ENCODE measurements at places on chromosomes 5 and 9. TPM values are rescaled to one million over a fixed set of nuclear protein-coding genes. Genes with fewer than 3 reads are reported as not detected.

Gene JADE2
- polyA plus RNA-seq = 3.8 TPM

Gene BHMT2
- polyA plus RNA-seq = 3.1 TPM

Gene LOX
- polyA plus RNA-seq = 0.71 TPM

Gene AK8
- polyA plus RNA-seq = 0.58 TPM

Gene IL3
- polyA plus RNA-seq = not detected

Gene NR5A1
- polyA plus RNA-seq = not detected

Gene SLC9A3
- 4.4 TPM for polyA plus RNA-seq

Gene MSANTD3
- polyA plus RNA-seq = 8.5 TPM

Gene PCDHGA8
- polyA plus RNA-seq = 0.29 TPM

Gene ANAPC2
- 27.7 TPM for polyA plus RNA-seq

Gene UGT3A2
- polyA plus RNA-seq = not detected

Gene HSDL2
- 19.4 TPM for polyA plus RNA-seq

Gene SET
- polyA plus RNA-seq = 66.3 TPM

Gene SLC31A1
- 10.4 TPM for polyA plus RNA-seq

Gene CKS2
- polyA plus RNA-seq = 74.8 TPM

Gene CDH10
- polyA plus RNA-seq = not detected

Gene SAXO1
- polyA plus RNA-seq = 0.02 TPM

Gene PCDHGA6
- 0.36 TPM for polyA plus RNA-seq

Gene FANCG
- polyA plus RNA-seq = 24.5 TPM

Gene CYSRT1
- polyA plus RNA-seq = 342 TPM

Gene C5orf58
- polyA plus RNA-seq = not detected

Gene GABRA1
- not detected for polyA plus RNA-seq

Gene INSL6
- not detected for polyA plus RNA-seq

Gene C1QTNF2
- 0.69 TPM for polyA plus RNA-seq

Gene C9orf50
- not detected for polyA plus RNA-seq

Gene LCN12
- 0.77 TPM for polyA plus RNA-seq

Gene CLIC3
- 474 TPM for polyA plus RNA-seq

Gene ITGA1
- 5.3 TPM for polyA plus RNA-seq

Gene LCN15
- polyA plus RNA-seq = not detected

Gene KCNN2
- polyA plus RNA-seq = 0.21 TPM

Gene PLPP1
- 27.7 TPM for polyA plus RNA-seq

Gene PCDHGA3
- polyA plus RNA-seq = 0.12 TPM

Gene BTNL9
- polyA plus RNA-seq = 18.5 TPM

Gene KCNT1
- polyA plus RNA-seq = 0.14 TPM

Gene IFNA21
- polyA plus RNA-seq = not detected

Gene CNTFR
- polyA plus RNA-seq = 0.54 TPM

Gene GFI1B
- 0.02 TPM for polyA plus RNA-seq

Gene WNK2
- 3.4 TPM for polyA plus RNA-seq

Gene CATSPER3
- polyA plus RNA-seq = 0.34 TPM

Gene WDR38
- polyA plus RNA-seq = not detected

Gene GFRA3
- 0.32 TPM for polyA plus RNA-seq

Gene KCNIP1
- 0.04 TPM for polyA plus RNA-seq

Gene KIF27
- polyA plus RNA-seq = 1.2 TPM

Gene COL15A1
- 7.3 TPM for polyA plus RNA-seq

Gene F12
- 18.1 TPM for polyA plus RNA-seq

Gene CXCL14
- 88.9 TPM for polyA plus RNA-seq

Gene RANBP17
- 0.26 TPM for polyA plus RNA-seq

Gene PLAC8L1
- polyA plus RNA-seq = 0.22 TPM

Gene HTR1A
- not detected for polyA plus RNA-seq

Gene FBP2
- not detected for polyA plus RNA-seq
